ENCODE measurements at places on chromosomes 4 and X.

DNA sequence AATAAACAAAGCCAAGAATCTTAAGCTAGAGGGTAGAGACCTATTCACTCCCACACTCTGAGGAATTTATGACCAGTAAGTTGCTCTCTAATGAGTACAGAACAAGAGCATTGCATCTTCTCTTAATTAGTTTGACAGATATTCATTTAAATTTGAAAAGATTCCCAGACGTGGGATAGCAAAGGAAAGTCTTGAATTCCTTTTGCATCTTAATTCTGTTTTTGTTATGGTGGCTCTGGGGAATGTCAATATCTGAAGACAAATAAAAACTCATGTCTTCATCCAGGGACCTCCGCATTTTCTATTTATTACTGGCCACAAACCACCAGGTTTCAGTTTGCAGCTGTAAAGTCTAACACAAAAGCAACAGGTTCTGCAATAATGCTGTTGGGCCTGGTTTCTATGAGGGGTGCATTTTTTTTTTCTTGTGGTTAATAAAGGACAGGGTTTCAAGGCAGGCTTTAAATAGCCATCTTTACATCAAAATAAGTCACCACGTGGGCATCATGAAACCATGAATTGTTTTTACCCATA is 172.3 kb downstream of the SHROOM3 start:
- no peak for DNase-seq

- DNase-seq: no peak
These were observed 3.1 kb downstream of the PHOX2B start for GRCh38 chr4:41745292-41746024.

DNA sequence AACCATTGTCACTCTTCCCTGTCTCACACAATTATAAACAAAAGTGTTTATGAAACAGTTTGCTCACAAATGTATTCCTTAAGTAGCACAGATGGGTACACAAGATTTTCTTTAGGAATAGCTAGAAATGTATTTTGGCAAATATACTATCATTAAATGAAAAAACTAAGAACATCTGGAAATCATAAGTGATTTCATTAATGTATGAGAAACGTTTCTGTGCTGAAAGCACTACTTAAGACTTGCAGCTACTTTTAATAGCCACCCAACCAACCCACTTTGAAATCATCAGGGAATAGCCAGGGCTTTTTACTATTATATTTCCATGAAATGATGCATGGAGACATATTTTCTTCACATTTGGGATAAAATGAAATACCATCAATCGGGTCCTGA is 62.3 kb upstream of the NAP1L5 start:
- DNase-seq: no peak

DNA sequence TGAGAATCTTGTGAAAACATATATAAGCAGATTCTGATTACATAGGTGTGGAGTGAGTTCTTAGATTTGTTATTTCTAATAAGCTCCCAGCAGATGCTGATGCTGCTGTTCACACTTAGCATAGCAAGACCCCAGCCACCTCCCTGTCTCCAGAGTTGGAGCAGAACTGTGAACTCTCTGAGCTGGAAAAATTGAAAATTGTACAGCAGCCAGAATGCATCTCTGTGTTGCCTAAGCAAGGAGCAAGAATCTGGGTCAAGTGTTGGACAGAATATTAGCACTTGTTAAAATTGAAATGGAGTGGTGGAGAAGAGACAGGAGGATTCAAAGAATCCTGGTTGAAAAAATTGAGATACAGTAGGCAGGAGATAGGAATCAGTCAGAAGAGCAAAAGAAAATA is 146.6 kb upstream of the FAM47C start:
- DNase-seq: no peak

DNA sequence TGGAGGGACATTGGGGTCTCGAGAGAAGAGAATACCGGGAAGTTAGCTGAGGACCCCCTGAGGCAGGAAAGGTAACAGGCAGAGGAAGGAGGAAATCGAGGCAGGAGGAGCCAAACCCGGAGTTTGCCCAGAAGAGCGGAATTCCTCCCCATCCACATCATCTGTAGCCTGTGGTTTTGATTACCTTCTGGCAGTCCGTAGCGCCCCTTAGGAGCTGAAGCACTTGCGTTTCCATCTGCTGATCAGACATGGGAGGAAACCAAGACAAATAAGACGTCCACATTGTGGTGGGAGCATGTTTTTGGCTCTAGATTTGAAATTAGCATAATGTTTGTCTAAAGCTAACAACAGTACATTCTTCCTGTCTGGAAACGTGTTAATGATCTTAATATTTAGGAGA is 26.8 kb upstream of the HMX1 start:
- DNase-seq: no peak

Measured in activated CD4-positive, alpha-beta T cell treated with anti-CD3 and anti-CD28 coated beads, Interleukin-2, Interleukin-4, amounts not matched to agents 100 ng/mL and 50 ng/mL, durations not matched to agents 16 hours and 8 hours (primary cell).